ENCODE measurements at places on chromosomes 3 and 15. TPM values are rescaled to one million over a fixed set of nuclear protein-coding genes. Genes with fewer than 3 reads are reported as not detected.

C3orf52 gene
- 2.1 TPM for total RNA-seq

SERPINI1 gene
- 23.4 TPM for total RNA-seq

LEKR1 gene
- total RNA-seq: 4.5 TPM

PARP3 gene
- 10.3 TPM for total RNA-seq

LMAN1L gene
- 3.0 TPM for total RNA-seq

ROBO2 gene
- 132 TPM for total RNA-seq

PP2D1 gene
- total RNA-seq: not detected

HTR3D gene
- total RNA-seq: not detected

Data from camera-type eye (tissue), 1 donor.